Globus pallidus (tissue), 1 donor: ENCODE measurements at places on chromosomes 1 and 21.

- DNase-seq, result no peak
These were observed 6.4 kb upstream of the KANK4 start for GRCh38 chr1:62325681-62326080.

DNA sequence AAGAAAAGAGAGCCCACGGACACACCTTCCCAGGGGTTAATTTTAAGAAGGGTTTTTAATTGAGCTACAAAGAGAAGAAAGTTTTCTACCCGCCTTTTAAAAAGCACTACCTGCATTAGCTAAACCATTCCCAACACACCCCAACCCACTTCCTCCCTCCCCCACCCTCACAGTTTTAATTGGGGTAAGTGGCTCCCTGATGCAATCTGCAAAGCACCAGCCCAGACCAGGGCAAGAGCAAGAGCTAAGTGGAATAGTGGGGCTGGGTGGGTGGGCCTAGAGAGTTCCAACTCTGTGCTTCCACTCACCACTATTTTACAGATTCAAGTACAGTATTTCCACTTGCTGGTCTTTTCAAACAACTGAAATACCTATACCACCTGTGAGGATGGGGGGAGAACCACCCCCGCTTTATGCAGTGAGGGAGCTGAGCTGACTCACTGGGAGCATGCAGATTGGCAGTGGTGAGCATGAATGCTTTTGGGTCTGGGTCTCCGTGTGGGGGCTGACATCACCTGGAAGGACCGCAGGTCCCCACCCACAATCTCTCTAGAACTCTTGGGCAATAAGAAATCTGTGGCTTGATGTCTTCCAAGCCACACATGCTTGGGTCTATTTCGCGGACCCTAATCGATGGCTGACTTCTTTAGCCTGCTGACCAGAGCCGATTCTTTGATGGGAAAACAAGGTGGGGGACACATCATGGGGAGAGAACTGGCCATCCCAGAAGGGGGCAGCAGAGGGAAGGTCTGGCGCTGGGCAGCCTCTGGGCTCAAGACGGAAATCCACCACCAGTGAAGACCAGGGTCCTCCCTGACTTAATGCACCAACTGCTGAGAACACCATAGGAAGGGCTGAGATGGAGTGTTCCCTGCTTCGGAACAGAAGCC lies 95.5 kb downstream of the SSBP3 start:
- DNase-seq, result no peak

GRCh38 chr1:102252731-102253505 lies 256.2 kb upstream of the OLFM3 start:
- no peak for DNase-seq

DNA sequence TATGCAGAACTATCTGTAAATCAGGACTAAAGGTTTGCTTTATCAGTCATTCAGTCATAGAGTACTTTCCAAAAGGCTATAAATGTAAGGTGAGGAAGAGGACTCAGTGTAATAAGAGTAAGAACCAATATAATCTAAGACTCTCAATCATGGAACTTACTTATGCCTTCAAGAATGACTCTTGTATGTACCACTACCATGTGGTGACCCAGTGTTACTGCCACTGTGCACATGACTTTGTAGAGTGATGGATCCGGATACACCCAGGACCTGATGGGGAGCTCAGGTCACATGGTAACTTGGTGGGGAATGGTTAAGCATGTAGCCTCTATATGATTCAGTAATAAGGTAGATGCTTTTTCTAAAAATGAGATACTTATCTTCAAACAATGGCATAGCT lies 2099.8 kb downstream of the MRPL39 start:
- no peak for DNase-seq

DNA sequence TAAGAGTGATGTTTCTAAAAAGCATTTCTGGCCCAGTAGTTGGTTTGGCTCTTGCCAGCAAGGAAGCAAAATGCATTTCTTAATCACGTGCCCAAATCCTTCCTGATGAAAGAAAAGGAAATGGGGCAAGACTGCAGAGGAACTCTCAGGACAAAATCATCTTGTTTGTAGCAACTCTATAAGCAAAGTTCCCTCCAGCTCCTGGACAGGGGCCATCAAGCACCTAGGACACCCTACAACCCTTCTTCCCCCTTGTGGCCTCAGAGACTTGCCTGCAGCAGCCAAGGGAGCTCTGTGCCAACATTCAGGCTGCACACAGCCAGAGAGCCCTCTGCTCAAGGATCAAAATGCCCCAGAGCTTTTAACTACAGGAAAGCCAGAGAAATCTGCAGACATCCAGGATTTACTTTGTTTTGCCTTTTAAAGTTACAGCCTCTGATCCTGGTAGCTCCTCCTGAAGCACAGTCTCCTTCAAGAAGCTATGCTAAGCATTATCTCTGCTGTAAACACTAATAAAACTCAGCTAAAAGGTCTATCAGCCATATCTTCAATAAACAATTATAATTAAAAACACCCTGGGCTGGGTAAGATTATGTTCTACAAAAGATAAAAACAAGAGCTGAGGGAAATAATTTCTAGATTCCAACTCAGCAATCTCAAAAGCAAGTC lies 105.0 kb downstream of the KIAA0319L start:
- DNase-seq, result peak; percentile 58

GRCh38 chr1:179151908-179152682 lies 70.2 kb downstream of the TOR3A start:
- DNase-seq, result no peak

- DNase-seq, result no peak
These were observed 115.1 kb downstream of the TRIM33 start for GRCh38 chr1:114395863-114396262.

DNA sequence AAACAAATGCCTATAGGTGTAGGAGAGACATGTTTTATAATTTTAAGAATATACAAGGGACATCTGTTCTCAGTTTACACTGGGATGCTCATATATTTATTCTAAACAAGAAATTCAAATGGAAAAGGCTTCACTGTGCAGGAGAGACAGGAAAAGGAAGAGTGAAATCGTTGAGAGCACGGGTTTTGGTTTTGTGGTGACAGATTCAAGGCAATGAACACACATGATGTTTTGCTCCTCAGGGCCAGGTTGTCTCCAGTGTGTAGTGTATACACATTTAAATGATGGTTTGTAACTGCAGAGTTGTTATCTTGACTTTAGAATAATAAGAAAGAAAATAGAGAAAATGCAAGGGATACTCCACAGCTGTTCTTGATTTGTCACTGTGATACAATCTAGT lies 73.7 kb downstream of the S1PR1 start:
- DNase-seq, result no peak

- no peak for DNase-seq
These were observed 145.3 kb downstream of the SEC16B start for GRCh38 chr1:177824508-177824982.

DNA sequence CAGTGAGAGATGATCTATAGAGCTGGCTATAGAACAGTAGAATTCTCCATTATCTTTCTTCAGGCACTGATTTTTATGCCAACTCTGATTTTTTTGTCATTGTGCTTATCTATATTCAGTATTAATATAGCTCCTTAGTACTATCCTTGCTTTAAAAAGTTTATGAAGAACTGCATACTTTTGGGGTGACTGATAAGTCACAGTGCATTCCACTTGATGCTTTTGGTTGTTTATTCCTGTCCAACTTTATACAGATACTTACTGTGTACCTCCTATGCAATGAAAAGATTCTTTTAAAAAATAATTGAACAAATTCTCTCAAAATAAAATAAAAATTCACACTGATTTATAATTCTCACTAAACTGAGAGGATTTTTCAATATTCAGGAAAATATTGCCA lies 71.6 kb downstream of the COL24A1 start:
- no peak for DNase-seq

DNA sequence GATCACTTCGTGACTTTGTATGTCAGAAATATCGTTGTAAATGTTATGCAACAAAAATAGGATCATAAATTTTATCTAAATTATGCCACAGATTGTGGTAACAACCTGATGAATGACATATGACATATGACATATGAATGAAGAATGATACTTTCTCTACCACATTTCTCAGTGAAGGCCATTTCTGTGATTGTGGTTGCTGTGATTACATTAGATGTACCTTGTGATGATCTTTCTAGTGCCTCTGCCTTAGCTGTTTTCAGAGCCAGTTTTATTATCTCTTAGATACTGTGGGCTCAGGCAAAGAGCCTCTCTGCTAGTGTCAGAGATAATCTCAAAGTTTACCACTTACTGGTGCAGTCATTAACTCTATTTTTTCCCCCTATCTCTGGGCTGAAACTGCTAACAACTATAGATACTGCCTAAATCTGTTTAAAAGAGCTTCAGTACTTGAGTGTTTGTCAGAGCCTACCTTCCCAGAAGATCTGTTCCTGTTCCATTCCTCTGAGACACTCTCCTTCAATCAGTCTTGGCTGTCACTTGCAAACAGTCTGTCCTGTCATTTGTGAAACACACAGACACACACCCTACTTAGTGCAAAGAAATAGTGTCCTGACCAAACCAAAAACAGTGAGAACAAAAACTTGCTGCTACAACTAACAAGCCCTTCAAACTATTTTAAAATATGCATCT lies 55.5 kb downstream of the HMCN1 start:
- no peak for DNase-seq

DNA sequence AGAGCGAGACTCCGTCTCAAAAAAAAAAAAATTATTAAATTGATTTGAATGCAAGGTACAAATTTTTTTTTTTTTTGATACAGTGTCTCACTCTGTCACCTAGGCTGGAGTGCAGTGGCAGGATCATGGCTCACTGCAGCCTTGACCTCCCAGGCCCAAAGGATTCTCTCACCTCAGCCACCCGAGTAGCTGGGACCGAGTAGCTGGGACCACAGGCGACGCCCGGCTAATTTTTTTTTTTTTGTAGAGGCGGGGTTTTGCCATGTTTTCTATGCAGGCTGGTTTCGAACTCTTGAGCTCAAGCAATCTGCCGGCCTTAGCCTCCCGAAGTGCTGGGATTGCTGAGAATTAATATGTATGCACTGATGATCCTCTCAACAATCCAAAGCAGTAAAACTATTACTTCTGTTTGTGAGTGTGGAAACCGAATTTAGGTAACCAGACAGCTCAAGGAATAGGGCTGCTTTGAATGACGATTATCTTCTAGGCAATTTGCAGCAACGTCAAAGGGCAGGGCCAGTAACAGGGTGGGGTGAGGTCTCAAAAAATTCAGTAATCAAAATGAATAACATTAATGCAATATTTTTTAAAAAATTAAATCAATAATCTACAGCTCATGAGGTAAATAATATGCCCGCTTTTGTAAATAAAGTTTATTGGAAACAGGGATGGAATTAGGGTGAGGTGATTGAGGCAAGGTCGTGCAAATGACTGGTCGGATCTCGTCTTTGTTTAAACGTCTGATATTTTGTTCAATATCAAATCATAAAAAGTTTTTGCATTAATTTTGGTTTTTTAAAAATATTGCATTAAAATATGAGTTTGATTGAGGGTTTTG lies 1.2 kb downstream of the CLSPN start:
- DNase-seq, result no peak

DNA sequence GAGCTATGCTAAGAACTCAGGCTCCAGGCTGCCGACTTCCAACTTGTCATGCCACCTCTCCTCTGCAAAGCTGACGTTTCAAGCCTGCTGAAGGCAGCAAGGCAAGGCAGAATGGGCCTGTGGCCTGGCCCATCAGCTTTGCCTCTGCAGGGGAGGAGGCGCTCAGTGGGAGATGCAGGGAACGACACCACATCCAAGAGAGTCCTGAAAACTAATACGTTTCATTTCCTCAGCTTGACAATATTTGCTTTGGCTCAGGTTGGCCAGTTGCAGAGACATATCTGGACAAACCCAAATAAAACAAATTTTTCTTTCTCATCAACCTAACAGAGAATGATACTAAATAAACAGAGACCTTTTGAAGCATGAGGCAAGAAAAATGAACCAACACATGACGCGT lies 35.3 kb downstream of the BEND5 start:
- DNase-seq, result no peak

DNA sequence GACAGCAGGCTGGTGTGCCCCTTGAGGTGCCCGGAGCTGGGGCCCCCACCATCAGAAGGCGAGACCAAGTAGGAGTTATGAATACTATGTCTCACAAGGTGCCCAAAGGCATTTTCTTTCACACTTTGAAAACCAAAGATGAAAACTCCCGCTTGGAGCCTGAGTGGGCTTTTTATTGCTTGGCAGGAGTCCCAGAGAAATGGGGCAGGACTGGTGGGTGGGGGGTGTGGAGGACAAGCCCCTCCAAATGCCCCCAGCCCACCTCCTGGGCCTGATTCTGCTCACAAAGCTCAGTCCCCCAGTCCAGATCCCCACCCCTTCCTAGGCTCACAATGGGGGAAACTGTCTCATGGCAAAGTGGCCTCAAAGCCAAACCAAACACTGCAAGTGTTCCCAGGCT lies 227.9 kb downstream of the TRABD2B start:
- no peak for DNase-seq
